ENCODE measurements at places on chromosomes 5 and 9.

- DNase-seq, result no peak
Observed at GRCh38 chr5:148443241-148443640, 59.5 kb downstream of the FBXO38 start.

DNA sequence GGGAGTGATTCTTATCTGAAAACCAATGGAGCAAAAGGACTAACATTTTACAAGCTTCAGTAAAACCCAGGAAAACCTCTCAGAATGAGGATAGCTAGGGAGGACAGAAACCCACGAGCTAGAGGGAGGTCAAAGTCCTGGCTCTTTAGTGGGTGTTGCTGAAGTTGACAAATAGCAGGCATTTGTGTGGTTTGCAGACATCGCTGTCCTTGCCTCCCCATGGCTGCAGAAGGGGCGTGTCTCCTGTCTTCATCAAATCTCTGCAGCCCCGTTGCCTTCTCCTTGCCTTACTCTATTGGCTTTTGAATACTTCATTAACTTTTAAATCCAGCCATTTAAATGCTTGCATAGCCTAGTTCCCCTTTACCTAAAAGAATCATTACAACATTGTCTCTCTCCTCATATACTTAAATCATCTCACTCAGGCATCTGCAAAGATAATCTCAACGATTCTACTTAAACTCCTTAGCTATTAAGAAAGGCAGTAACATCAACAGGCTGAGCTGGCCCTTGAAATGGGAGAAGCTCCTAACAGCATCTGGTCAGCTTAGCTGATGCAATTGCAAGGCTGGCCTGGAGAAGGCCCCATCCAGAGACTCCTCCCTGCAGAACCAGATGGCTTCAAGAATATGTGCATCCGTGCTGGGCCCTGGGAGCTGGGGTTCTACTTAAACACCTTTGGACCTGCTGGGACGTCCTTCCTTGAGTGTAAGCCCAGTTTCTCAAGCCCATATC is 152.8 kb upstream of the TAS2R1 start:
- no peak for DNase-seq

DNA sequence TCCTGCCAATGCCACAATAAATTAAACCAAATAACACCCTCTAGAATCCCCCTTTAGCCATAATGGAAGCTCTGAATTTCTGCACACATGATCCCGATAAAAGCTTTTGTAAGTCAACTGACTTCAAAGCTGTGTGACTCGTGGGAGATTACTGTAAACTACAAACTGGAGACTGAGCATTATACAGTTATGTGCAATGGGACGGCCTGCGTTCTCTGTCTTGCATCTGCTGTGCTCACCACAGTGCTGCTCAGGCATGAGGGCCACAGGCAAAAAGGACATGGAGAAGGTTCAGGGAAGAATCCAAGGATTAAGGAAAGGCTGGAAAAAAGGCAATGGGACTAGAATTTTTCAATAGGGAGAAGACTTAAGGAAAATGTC is 184.2 kb downstream of the FANCC start:
- DNase-seq, result no peak

DNA sequence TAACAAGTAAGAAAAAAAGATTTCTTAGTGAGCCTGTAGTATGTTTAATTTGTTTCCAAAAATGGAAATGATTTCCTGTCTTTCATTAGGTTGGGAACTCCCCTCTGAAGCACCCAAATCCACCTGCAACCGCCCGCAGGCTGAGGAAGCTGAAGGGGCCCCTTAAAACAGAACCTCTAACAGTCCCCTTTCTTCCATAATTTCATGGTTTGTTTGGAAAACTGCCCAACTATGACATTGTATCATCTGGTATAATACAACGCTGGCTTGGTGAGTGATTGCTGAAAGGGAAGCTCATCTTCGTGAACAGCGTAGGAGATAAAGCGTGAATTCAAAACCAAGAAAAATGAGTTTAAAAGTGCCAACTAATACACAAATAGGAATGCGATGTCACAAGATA is 215.5 kb downstream of the FSTL4 start:
- no peak for DNase-seq

DNA sequence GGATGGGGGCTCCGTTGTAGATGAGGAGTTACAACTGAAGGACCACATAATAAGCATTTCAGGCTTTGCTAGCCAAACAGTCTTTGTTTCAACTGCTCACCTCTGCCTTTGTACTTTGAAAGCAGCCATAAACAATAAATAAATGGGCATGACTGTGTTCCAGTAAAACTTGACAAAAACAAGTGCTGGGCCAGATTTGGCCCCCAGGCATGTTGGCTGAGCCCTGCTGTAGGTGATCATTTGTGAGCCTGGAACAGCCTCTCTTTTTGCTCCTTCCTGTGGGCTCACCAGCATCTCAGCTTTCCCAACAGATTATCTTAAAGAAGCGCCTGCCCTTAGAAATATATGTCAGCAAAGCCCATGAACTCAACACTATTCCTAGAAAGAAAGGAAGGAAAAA is 149.4 kb downstream of the GOLPH3 start:
- DNase-seq, result no peak

DNA sequence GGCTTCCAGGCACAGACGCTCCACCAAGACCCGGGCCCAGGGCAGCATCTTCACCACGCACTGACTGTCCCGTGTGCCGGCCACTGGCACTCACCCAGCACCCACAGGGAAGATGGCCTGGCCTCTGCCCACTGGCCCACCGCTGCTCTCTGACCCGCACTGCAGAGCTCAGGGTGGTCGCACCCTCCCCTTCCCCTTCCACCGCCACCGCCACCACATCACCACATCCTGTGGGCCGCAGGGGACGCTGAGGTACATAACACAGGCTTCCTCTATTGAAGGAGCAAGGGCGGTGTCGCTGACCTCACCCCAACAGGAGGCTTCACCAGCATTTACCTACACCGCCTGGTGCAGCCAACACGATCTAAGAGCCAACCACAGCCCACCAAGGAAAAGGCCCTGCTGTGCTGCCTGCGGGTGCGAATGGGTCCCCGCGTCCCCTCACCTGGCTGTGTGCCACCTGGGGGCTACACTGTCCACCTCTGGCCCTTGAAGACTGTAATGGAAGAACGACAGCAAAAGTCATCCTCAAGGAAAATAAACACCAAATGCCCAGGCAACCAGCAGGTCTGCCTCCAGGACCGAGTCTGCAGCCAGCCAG is 101.8 kb downstream of the CAMSAP1 start:
- no peak for DNase-seq

DNA sequence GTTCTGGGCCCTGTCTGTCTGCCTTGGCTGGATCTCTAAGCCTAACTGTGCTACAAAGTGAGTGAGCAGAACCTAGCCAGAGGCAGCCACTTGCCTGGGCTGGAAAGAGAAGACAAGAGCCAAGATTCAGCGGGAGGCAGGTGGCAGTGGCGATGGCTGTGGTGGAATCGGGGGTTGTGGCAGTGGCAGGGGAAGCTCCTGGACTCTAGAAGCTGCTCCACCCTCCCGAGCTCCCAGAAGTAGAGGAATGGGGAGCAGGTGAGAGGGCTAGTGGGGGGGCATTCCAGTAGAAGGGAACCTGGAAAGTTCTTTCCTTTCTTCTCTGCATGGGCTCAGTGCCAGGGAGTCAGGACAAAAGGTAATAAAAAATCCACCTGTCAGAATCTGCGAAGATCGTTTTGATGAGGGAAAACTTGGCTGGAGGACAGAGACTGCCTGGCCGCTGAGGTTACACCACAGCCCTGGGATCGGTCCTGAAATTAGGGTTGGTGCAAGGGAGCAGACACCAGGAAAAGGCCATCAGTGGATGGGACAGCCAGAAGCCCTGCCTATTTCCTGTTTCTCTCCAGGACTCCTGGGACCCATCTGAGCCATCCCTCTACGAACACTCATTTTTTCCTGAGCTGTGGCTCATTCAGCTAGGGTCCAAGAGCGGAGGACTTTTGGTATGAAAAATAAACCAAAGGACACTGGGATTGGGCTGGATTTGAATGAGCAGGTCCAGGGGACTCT is 1.6 kb downstream of the CRAT start:
- no peak for DNase-seq

All from hypothalamus (tissue), 51 donors.